ENCODE measurements at places on chromosomes 4 and X. TPM values are rescaled to one million over a fixed set of nuclear protein-coding genes. Genes with fewer than 3 reads are reported as not detected.

The MAGEA12 gene
- not detected for total RNA-seq

The FGFBP1 gene
- not detected for total RNA-seq

The CENPVL1 gene
- total RNA-seq: not detected

The PAGE1 gene
- not detected for total RNA-seq

The HDX gene
- 8.5 TPM for total RNA-seq

The IL13RA1 gene
- total RNA-seq: 61.4 TPM

The CNGA1 gene
- total RNA-seq: not detected

The DUX4 gene
- not detected for total RNA-seq

The DDX53 gene
- not detected for total RNA-seq

The MAGEB1 gene
- not detected for total RNA-seq

The GABRE gene
- 36.3 TPM for total RNA-seq

The SOD3 gene
- total RNA-seq: not detected

The COX7B2 gene
- not detected for total RNA-seq

The FAM50A gene
- total RNA-seq: 44.1 TPM

The FAAH2 gene
- 0.33 TPM for total RNA-seq

All from vein endothelial cell (primary cell).